ENCODE measurements at places on chromosomes 5 and 9.

- DNase-seq = no peak
Measured at GRCh38 chr5:133735346-133735745, 123.0 kb upstream of the FSTL4 start.

- no peak for DNase-seq
Measured at GRCh38 chr5:37412515-37412914, 33.4 kb downstream of the WDR70 start.

DNA sequence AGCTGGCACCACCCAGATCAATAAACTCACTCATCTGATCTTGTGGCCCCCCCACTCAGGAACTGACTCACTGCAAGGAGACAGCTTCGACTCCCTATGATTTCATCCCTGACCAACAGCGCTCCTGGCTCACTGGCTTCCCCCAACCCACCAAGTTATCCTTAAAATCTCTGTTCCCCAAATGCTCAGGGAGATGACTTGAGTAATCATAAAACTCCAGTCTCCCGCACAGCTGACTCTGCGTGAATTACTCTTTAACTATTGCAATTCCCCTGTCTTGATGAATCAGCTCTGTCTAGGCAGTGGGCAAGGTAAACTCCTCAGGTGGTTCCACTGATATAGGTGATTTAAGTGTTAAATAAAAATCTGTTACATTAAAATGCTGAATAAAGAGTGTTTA is 1.9 kb upstream of the TRIM32 start:
- DNase-seq = no peak

GRCh38 chr5:151673421-151673820 is 13.3 kb downstream of the SPARC start:
- no peak for DNase-seq

- no peak for DNase-seq
Measured at GRCh38 chr9:123978981-123979380, 32.6 kb upstream of the LHX2 start.

All from right renal cortex interstitium (tissue), 3 donors.